ENCODE measurements at places on chromosomes 4 and X.

- DNase-seq = no peak
Measured at GRCh38 chrX:65866146-65866545, 173.7 kb downstream of the VSIG4 start.

GRCh38 chr4:1715002-1715758 is 3.1 kb upstream of the SLBP start:
- DNase-seq = no peak

- DNase-seq = no peak
Measured at GRCh38 chr4:17781300-17782287, at the start of gene FAM184B. Gene FAM184B (minus strand): TSS chr4:17781621. CDS start chr4:17781299, 322 bp downstream.

DNA sequence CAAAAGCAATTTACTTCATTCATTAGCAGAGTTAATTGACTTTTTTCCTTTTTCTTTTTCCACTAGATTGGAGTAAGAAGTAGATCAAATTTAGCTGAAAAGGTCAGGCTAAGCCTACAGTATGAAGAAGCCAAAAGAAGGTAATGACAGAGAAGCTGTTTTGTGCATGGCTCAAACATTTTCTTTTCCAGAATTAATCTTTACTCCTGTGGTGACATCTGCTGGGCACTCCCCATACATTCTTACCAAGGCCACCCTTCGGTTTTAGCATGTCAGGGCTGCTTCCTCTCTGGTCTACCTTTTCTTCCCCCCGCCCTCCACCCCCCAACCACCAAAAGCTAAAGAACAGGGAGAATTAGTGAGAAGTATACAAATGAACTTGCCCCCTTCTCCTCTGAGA is 70.2 kb downstream of the CLDN22 start:
- no peak for DNase-seq

DNA sequence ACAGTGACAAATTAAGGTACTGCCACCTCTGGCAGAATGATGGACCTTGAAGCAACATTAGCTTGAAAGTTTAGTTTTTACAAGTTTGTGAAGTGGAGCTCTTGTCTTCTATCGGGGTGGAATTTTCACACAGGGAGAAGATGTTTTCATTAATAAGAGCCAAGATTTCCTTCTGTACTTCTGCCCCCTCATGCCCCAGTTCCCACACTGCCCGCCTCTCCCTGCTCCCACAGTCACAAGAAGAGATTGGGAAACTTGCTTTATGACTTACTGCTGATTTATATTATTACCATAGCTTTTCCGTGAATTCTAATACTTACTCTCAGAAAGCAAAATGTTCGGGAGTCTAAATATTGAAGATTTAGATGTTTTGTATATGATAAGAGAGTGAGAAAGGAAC is 539.8 kb upstream of the ARX start:
- no peak for DNase-seq

GRCh38 chrX:153029162-153029561 is 27.1 kb upstream of the PNMA3 start:
- no peak for DNase-seq

DNA sequence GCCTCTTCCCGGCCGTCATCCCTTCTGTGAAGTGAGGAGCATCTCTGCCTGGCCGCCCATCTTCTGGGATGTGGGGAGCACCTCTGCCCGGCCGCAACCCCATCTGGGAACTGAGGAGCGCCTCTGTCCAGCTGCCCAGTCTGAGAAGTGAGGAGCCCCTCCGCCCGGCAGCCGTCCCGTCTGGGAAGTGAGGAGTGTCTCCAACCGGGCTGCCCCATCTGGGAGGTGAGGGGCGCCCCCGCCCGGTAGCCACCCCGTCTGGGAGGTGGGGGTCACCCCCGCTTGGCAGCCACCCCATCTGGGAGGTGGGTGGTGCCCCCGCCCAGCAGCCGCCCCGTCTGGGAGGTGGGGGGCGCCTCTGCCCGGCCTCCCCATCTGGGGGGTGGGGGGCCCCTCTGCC is 142.3 kb downstream of the LAS1L start:
- no peak for DNase-seq

- no peak for DNase-seq
Measured at GRCh38 chr4:37665333-37666320, 20.5 kb downstream of the RELL1 start.

- DNase-seq = no peak
Measured at GRCh38 chr4:170030121-170030520, 3.9 kb upstream of the MFAP3L start.

GRCh38 chr4:98939892-98940298 is 11.0 kb upstream of the EIF4E start:
- no peak for DNase-seq

DNA sequence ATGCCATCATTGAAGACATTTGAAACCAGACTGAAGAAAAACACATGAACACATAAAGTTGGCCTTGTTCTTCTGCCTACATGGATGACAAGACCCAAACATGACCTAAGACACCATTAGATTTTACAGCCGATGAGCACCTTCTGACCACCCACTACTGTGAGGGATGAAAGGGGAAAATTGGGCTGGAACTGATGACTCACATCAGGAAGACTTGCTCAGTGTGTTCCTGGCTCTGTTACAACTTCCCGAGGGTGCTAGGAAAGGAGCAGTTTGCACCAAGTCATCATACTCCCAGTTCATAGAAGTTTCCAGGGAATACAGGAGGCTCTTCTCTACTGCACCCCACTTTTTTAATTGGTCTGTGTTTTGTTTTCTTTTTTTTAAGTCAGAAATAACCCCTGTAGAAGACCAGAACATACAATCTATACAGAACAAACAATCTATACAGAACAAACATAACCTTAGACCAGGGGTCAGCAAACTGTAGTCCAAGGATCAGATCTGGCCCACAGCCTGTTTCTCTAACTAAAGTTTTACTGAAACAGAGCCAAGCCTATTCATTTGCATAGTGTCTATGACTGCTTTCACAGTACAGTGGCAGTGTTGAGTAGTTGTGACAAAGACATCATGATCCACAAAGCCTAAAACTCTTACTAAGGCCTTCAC is 25.3 kb downstream of the BTC start:
- no peak for DNase-seq

DNA sequence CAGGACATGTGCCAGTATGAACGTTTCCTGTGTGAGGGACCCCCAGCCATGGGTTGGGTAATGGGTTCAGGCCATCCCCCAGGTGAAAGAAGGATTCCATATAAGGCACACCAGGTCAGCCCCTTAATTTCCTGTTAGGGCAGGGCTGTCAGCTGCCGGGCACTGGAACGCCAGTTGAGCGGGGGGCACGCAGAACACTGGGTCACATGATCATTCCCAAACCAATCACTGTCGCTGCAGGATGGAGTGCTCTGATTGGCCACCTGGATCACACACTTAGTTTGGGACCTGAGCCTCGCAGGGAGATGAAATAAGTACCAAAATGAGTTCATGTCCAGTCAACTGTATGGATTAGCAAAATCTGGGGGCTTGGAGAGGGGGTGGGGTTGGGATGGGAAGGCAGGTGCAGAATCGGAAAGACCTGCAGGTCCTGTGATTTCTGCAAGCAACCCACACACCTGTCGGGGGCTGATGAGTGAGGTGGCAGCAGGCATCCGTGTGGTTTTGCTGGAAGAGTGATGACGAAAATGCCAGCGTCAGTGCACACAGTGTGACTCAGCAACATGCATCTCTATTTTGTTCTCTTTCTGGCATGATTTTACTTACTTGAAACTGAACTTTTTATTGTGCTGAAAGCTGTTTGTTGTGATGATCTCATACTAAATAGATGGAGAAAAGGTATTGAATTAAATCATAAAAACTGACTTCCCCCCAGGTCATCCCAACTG is 32.2 kb downstream of the RNF212 start:
- DNase-seq = no peak

GRCh38 chrX:21167011-21167410 is 207.2 kb upstream of the CNKSR2 start:
- DNase-seq = no peak

- DNase-seq = no peak
Measured at GRCh38 chrX:136256026-136256425, 4.8 kb upstream of the MAP7D3 start.

DNA sequence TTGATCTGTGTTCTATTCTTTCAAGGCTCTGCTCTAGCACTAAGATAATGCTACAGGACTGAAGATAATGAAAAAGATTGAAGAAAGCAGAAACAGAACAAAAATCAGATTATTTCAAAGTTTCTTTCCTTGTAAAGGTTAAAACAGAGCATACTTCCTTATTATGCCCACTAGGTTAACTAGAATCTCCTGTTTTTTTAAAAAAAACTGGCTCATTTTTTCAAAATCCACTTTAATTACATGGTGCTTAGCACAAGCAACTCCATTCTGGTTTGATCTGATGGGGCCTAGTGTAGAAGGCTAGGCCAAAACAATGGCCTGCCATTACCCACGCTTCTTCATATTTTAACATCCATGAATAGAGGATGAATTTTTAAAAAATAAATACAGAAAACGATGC is 1.2 kb upstream of the UBA6 start:
- no peak for DNase-seq

DNA sequence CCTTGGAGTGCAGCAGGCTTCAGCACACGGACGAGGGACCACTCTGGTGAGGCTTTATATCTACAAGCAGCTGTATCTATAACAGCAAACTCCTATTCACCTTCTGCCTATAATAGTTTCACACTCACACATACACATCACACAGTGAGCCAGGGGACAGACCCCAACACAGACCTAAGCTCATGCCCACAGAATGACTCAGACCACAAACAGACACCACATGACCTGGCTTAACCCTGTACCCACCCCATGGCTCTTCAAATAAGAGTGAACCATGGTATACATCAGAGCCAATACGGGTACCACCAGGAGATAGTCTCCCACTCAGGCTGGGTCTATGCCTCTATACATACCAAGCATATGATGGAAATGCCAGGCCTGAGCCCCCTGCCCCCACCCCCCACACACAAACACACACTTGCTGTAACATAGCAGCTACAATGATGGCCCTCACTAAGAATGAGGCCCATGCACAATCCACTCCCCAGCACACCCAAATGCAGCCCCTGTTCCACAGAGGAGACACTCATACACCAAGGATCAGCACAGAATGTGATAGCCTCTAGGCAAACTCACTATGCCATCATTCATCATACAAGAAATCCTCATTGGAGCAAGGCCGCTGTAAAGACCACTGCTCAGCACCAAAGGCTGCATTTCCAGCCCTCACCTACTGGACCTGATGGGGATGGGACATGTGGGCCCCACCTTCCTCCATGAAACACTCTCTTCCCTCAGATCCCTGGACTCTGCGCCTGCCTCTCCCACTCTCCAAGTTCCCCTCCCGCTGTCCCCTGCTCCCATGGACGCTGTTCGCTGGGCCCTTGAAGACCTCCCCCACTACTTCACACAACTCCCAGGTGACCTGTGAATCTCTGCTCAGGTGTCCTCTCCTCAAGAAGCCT is 62.1 kb upstream of the XIAP start:
- no peak for DNase-seq

DNA sequence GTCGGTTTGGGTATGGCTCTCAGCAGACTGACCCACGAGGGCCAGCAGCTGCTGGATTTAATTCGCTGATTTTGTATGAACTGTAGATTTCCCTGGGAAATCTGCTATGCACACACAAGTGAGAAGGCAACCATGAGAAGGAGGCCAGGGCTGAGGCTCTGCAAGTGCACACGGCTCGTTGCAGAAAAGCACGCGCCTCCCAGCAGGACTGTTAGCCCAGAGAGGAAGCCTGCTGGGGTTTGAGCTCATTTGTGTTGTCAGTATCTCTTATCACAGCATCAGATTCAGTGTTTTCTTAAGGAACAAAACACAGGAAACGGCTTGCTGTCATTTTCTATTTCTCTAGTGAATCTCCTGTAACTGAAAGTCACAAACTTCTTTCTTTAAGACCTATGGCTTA is 296.2 kb upstream of the FAT1 start:
- DNase-seq = no peak

DNA sequence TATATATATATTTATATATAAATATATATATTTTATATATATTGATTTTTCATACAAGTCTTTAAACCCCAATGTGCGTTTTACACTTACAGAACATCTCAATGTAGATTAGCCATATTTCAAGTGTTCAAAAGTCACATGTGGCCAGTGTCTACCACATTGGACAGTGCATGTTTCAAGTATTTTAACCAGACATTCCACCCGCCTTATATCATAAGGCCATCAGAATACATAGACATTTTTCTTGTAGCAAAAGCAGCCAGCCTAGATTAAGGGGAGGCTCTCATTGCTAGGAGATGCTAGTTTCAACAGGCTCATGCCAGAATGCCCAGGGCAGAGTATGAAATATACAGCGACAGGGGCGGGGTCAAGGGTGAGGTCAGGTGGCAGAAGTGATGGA is 202.0 kb downstream of the NR3C2 start:
- DNase-seq = no peak

DNA sequence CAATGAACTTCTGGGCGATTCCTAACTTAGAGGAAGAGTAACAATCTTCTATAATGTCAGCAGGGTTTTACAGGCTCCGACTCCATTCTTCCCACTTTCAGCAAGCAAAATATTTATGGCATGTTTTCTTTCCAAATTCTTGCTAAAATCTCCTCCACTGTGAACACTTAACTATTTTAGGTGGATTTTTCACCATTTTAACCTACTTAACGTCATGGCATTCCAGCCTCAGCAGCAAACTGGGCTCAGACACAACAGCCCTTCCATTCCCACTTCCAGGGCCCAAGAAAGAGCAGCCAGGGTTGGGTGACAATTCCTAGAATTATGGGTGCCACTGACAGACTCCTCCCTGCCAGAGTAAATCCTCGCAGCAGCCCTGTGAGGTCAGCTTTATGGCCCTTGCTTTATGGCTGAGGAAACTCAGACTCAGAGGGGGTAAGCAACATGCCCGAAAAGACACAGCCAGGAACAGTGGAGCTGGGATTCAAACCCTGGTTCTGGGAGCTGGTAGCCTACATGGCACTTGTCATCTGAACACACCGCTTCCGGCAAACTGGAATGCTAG is 112.8 kb upstream of the MAP3K15 start:
- no peak for DNase-seq

DNA sequence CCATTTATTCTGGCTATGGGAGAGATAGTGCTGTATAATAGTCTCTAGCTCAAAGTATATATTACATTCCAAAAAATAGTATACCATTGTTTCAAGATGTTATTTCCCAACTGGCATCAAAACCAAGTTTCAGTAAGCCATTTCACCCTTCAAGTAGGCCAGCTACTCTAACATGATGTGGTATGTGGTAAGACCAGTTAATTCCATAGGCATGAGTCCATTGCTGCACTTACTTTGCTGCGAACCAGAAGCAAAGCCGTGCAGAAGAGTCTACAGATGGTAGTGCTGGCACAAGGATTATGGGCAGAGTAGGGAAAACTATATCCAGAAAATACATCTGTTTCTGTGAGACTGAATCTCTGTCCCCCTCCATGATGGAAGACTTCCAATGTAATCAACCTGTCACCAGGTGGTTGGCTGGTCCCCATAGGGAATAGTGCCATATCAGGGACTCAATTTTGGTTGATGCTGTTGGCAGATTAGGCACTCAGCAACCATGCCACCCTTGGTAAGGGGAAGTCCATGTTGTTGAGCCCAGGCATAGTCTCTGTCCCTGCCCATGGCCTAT is 49.8 kb upstream of the HSD17B10 start:
- no peak for DNase-seq

GRCh38 chr4:111847296-111848008 is 297.8 kb upstream of the FAM241A start:
- no peak for DNase-seq

All from activated CD4-positive, alpha-beta T cell treated with anti-CD3 and anti-CD28 coated beads for 4 hours (primary cell).